ENCODE measurements at places on chromosomes 2 and 18. TPM values are rescaled to one million over a fixed set of nuclear protein-coding genes. Genes with fewer than 3 reads are reported as not detected.

DAW1 gene
- polyA plus RNA-seq, result 0.34 TPM

PDCL3 gene
- polyA plus RNA-seq, result 29.5 TPM

RAB11FIP5 gene
- polyA plus RNA-seq, result 3.8 TPM

VIT gene
- 2.2 TPM for polyA plus RNA-seq

HRH4 gene
- polyA plus RNA-seq, result 0.05 TPM

CCL20 gene
- polyA plus RNA-seq, result 15.0 TPM

PLCD4 gene
- 0.68 TPM for polyA plus RNA-seq

EVX2 gene
- not detected for polyA plus RNA-seq

FNDC4 gene
- 4.3 TPM for polyA plus RNA-seq

RGPD8 gene
- polyA plus RNA-seq, result 1.8 TPM

EMX1 gene
- 0.82 TPM for polyA plus RNA-seq

CCT7 gene
- polyA plus RNA-seq, result 115 TPM

CASP8 gene
- 41.1 TPM for polyA plus RNA-seq

RFTN2 gene
- 0.73 TPM for polyA plus RNA-seq

SERPINB7 gene
- polyA plus RNA-seq, result 28.9 TPM

GPC1 gene
- 46.6 TPM for polyA plus RNA-seq

OXER1 gene
- 3.4 TPM for polyA plus RNA-seq

BOK gene
- 5.1 TPM for polyA plus RNA-seq

SERPINB12 gene
- polyA plus RNA-seq, result 4.0 TPM

RAPH1 gene
- polyA plus RNA-seq, result 4.4 TPM

USP37 gene
- 4.0 TPM for polyA plus RNA-seq

PKP4 gene
- polyA plus RNA-seq, result 24.9 TPM

MC2R gene
- polyA plus RNA-seq, result 0.18 TPM

CROCC2 gene
- 0.02 TPM for polyA plus RNA-seq

CCDC74A gene
- 35.1 TPM for polyA plus RNA-seq

BMP10 gene
- 0.02 TPM for polyA plus RNA-seq

MAT2A gene
- polyA plus RNA-seq, result 98.0 TPM

ALK gene
- polyA plus RNA-seq, result 0.21 TPM

Measured in thymus (tissue), 14 donors.